Breast epithelium (tissue), 4 donors: ENCODE measurements at places on chromosomes 4 and X. TPM values are rescaled to one million over a fixed set of nuclear protein-coding genes. Genes with fewer than 3 reads are reported as not detected.

HTR2C gene
- not detected for total RNA-seq

SLC49A3 gene
- 18.3 TPM for total RNA-seq

SYNPO2 gene
- 52.7 TPM for total RNA-seq

MYOZ2 gene
- 0.33 TPM for total RNA-seq

LGI2 gene
- 2.2 TPM for total RNA-seq

TCEAL2 gene
- 6.4 TPM for total RNA-seq

ZNF630 gene
- total RNA-seq: 6.6 TPM

NUDT10 gene
- total RNA-seq: 1.6 TPM

ZFYVE28 gene
- total RNA-seq: 13.9 TPM

WDR19 gene
- 65.6 TPM for total RNA-seq

TEX13B gene
- total RNA-seq: not detected

XAGE1A gene
- total RNA-seq: not detected

UVSSA gene
- total RNA-seq: 14.3 TPM

AFM gene
- not detected for total RNA-seq

SATL1 gene
- total RNA-seq: not detected

ETNPPL gene
- not detected for total RNA-seq

C4orf54 gene
- not detected for total RNA-seq

RPS6KA3 gene
- 41.0 TPM for total RNA-seq

STBD1 gene
- total RNA-seq: 24.0 TPM

KLB gene
- 23.2 TPM for total RNA-seq

TMEM271 gene
- total RNA-seq: not detected

CTAG1B gene
- 2.3 TPM for total RNA-seq

SOX3 gene
- not detected for total RNA-seq

WNK3 gene
- 1.3 TPM for total RNA-seq

RTL3 gene
- 1.6 TPM for total RNA-seq

NHSL2 gene
- 9.2 TPM for total RNA-seq

SPARCL1 gene
- total RNA-seq: 408 TPM

PPEF2 gene
- not detected for total RNA-seq

BANK1 gene
- total RNA-seq: 2.0 TPM
